ENCODE measurements at places on chromosomes 4 and X.

GRCh38 chrX:44903107-44903506 is 30.1 kb downstream of the KDM6A start:
- no peak for DNase-seq

GRCh38 chr4:100679926-100680325 is 162.1 kb upstream of the EMCN start:
- DNase-seq, result no peak

- no peak for DNase-seq
Observed at GRCh38 chr4:84778041-84778440, 188.4 kb downstream of the WDFY3 start.

GRCh38 chrX:34638116-34638515 is 19.0 kb downstream of the TMEM47 start:
- no peak for DNase-seq

GRCh38 chr4:6917461-6918271 is 8.0 kb downstream of the TBC1D14 start:
- DNase-seq, result no peak

DNA sequence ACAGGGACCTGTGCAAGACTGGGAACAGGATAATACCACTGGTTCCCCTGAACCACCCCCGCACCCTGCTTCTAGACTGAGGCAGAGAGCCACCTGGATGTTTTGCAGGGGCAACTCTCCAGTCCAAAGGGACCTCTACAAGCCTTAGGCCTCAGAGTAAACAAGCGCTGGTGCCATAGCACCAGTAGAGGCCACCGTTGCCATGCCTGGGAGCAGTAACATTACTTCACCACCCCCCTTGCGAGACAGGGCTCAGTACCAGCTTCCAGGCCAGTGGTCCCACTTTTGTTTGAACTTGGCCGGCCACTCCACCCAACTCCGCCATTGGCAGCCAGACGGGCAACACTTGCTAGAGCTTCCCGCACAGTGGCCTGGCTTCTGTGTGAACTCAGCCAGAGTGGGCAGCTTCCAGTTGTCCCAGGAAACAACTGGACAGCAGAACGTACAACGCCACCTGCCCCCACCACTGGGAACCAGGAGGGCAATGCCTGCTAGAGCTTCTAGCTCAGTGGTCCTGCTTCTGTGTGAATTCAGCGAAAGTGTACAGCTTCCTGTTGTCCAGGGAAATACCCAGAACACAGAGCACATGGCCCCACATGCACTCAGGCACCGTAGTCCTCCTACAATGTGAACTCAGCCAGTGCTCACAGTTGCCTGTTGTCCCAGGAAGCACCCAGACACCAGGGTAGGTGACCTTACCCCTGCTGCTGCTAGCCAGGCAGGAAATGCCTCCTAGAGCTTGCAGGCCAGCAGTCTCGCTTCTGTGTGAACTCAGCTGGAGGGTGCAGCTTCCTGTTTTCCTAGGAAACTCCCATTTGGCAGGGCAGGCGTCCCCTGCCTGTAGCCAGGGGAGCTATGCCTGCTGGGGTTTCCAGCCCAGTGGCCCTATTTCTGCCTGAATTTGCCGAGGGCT is 39.9 kb upstream of the PCDH19 start:
- no peak for DNase-seq

DNA sequence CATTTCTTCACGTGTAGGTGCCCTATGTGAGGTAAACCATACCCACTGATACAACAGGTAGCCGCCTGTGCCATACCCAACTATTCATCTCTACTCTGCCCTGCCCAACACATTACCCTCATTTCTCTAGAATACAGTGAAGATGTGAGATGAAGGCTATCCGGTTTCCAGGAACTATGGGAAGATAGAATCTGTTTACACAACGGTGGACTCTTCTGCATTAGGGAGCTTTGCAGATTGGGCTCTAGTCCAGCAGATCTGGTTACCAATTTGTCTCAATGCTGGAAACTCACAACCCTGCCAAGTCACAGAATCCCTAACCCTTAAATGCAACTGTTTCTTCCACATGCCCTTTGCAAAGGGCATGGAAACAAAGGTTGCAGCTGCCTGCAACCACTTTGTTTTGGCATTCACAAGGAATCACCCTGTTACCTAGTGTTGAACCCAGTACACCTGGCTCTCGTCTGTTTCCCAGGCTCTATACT is 6.4 kb upstream of the SLAIN2 start:
- DNase-seq, result no peak

DNA sequence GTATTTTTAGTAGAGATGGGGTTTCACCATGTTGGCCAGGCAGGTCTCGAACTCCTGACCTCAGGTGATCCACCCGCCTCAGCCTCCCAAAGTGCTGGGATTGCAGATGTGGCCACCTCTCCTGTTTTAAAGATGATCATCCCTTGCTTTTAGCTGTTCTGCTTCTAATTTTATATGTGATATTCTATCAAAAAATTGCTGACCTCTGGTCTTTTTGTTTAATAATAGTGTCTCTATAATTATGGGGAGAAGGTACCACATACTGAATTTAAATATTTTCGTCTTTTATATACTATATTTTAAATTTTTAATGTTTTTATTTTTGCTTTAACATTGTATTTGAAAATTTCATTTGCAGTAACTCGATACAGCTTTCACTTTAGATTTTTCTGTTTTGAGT is 15.6 kb downstream of the USP9X start:
- no peak for DNase-seq

- DNase-seq, result no peak
Observed at GRCh38 chr4:122912810-122913575, 9.4 kb downstream of the NUDT6 start.

DNA sequence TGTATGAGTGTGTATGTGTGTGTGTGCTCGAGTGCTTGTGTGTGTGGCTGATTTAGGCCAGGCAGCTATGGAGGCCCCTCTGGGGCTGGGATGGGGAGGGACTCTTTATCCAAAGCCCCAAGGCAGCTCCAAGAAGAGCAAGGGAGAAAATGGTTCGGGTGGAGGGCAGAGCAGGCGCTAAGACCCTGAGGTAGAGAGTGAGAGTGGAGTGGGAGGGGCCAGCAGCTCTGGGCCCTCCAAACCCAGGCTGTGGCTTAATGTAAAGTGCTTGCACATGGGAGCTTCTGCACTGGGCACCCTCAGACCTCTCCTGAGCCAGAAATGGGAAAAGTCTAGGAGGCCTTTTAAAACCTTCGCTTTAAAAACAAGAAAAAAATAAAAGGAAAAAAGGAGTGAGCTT is 233.5 kb upstream of the PSAPL1 start:
- DNase-seq, result no peak

DNA sequence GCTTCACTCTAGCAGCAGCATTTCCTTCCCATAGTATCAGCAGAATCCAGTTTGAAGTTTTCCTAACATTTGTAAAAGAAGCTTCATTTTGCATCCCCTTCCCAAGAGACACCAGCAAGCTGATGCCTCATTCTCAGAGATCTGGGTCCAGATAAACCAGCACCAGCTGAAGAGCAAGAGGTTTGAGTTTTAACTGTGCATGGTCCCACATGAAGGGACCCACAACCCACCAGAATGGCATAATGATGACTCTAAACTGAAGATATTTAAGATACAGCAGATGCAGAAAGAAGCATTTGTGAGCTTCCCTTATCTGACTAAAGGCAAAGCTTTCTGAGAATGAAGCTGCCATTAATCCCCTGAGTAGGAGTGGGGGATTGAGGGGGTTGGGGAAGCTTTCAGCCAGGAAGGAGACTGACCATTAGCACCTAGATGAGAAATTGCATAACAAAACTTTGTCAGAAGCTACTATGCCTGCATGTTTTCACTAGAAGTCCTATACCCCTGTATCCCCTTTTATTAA is 18.6 kb downstream of the NUDT6 start:
- no peak for DNase-seq

Data from stimulated activated CD8-positive, alpha-beta memory T cell treated with anti-CD3 and anti-CD28 coated beads, Interleukin-15, amount 100 ng/mL, for 24 hours (primary cell).